CD8-positive, alpha-beta memory T cell (primary cell): ENCODE measurements at places on chromosomes 13 and 19.

GRCh38 chr19:47445937-47446402 lies 25.7 kb downstream of the SLC8A2 start:
- peak; percentile 71 for DNase-seq

DNA sequence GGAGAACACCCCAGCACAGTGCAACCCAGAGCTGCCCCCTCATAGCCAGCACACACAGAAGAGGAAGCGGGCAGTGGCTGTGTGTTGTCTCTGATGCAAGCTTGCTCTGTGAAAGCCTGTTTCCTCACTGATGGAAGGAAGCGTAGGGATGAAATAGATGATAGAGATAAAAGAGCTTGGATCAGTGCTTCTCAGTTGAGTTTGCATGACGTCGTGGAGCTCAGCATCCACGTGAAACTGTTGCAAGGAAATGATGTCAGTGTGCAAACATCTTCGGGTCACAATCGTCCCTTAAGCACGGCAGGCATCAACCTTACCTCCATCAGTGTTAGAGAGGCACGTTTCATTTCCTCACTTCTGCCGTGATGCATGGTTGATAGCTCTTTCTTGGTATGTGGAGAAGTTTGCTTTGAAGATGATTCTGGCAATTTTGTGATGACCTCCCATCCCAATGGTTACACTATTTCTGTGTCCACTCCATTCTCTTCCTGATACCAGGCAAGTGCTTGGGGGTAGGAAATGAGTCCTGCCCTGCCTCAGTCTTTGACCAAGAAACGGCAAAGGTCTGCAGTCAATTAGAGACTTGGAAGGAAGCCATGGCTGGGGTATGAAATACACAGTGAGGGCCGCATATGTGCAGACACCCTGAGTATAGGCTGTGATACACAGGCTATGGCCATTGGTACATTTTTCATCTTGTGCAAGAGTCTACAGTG lies 183.0 kb downstream of the ZNF536 start:
- DNase-seq: no peak

GRCh38 chr19:46487802-46488445 lies 7.7 kb downstream of the PNMA8B start:
- peak; percentile 61 for DNase-seq

GRCh38 chr13:65892859-65893258 lies 1337.3 kb downstream of the PCDH9 start:
- DNase-seq: no peak

GRCh38 chr19:18762125-18763023 lies 28.7 kb downstream of the COMP start:
- no peak for DNase-seq

DNA sequence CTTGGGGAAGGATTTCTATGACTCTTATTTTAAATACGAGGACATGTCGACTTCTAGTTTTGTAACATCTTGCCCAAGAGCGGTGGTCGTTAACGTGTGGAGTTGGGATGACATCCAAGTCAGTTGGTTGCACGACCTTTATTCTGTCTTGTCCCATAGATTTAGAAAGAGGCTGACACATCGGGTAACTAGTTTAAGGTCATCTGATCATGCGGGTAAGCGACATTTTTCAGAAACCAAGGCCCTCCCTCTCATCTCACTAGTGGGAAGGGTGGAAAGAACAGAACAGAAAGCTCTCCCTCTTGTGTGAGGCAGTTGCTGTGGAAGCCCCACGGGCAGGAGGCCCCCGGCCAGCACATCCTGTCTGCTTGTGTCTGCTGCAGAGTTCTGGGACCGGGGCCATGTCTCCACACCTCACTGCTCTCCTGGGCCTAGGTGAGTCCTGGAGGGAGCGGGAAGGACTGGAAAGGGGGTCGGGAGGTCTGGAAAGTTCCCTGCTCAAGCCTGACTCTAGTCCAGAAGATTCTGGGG lies at the start of gene LAIR2:
TSS of gene LAIR2 (plus strand) at position 314 of the 531 bp plus-strand sequence. CDS start at position 402, 88 bp downstream.
- no peak for DNase-seq

DNA sequence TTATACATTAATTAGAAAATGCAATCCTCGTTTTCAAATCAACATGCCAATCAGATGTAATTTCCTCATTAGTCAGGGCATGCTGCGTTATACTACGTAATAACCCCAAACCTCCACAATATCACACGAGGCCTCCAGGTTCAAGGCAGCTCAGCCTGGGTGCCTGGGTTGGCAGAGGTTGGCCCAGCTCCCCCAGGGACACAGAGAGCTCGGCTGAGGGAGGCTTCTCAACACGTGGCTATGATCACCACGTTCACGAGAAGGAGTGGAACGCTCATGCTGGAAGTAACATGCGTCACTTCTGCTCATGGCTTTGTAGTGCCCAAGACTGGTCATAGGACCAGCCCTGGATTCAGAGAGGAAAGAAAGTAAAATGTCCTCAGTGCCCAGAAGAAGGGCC lies 144.9 kb upstream of the SOX1 start:
- DNase-seq: no peak

DNA sequence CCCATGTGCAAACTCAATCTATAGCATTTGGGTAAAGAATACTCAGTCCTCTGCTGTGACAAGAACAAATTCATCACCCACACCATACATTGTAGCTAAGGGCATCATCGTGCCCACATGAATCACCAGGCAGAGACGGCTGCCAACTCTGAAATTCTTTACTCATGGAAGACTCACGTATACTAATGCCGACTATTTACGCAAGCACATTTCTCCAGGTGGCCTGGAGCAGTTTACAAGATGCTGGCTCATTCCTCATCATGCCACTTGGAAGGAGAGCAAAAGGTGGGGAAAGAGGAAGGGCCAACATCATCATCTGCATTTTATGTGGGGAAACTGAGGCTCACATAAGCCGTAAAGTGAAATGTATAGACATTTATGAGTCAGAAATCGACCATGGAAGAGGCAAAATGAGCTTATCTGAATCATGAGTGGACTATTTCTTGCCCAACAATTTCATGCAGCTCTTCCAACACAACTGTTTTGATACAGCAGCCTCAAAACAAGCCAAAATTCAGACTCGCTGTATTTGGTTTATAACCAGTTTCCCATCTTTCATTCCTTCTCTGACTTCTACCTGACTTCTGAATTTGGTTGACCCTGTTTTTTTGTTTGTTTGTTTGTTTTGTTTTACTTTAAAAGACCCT lies 213.9 kb upstream of the SERP2 start:
- no peak for DNase-seq

GRCh38 chr13:65011378-65011777 lies 2218.8 kb downstream of the PCDH9 start:
- DNase-seq: no peak

DNA sequence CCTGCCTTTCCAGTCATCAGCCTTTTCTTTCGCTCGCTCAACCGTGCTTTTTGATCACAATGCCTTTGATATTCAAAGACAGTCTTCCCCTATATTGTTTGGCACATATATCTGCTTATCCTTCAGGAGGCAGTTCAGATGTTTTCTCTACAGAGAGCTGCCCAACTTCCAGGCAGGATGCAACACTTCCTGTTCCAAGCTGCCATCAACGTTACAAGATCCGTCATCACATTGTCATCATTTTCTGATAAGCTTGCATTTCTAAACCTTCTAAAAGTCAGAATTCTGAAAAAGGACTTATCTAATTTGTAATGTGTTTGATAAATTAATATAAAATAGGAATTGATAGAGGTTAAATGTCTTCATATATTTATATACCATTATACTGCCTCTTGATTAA lies 574.2 kb downstream of the TBC1D4 start:
- no peak for DNase-seq

DNA sequence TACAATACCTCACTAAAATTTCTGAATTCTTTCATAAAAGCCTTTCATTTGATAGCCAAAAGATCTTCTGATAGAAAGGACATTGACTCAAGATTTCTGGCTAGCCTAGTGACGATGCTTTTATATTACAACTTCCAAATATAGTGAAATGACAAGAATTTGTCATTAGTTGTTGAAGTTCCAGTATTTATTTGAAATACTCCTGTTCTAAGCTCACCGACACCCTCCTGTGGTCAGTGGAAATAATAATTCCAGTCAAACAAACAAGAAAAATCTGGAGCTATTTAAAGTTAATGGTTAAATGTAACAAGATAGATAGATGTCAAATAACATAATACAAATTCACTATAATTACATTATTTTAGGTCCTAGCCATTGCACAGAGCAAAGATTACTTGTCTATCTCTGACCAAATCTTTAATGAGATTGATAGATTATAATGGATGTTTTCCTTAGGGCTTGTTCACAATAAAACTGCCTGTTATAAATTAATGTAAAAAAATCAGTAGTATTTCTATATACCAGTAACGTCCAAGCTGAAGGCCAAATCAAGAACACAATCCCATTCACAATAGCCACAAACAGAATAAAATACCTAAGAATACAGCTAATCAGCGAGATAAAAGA lies 195.5 kb downstream of the RGCC start:
- DNase-seq: peak; percentile 22

- no peak for DNase-seq
Observed at GRCh38 chr19:33241091-33241529, 15.5 kb upstream of the SLC7A10 start.

- no peak for DNase-seq
Observed at GRCh38 chr13:66855131-66855530, 375.0 kb downstream of the PCDH9 start.

DNA sequence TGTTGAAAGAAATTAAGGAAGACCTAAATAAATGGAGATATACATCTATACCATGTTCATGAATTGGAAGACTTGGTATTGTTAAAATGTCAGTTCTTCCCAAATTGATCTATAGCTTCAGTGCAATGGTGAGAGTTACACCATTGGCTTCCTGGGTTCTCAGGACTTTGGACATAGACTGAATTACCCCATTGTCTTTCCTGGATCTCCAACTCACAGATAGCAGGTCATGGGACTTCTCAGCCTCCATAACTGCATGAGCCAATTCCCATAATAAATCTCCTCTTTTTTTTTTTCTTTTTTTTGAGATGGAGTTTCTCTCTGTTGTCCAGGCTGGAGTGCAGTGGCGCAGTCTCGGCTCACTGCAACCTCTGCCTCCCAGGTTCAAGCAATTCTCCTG lies 38.7 kb downstream of the CCNE1 start:
- no peak for DNase-seq

DNA sequence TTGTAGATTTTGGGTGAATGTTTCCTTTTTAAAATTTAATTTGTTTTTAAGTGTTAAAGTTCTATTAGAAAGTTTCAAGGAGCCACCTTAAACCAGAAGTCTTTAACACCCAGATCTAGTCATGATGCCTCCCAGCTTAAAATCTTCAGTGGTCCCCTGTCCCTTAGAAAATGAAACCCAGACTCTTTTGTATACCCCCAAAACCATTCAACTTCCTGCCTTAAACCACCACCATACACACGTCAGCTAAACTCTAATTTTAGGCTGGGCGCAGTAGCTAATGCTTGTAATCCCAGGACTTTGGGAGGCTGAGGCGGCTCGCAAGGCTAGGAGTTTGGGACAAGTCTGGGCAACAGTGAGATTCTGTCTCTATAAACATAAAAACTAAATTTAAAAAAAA lies 37.9 kb downstream of the N4BP2L1 start:
- DNase-seq: peak; percentile 41

DNA sequence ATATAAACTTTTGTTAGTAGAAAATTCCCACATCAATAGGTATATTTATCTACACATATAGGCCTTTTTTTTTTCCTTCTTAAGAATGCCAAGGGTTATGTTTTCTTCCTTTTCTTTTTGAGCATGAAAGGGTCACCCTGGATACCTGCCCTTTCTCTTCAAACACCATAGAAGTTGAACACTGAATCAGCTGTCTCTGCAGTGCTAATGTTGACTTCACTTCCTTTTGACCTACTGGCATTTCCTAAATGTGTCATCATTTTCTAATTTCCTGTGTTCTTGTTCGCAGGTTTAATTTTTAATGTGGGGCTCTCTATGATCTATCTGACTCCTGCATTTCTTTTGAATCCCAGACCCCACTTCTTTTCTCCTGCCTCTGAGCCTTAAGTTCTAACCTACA lies 532.0 kb downstream of the GPC6 start:
- no peak for DNase-seq

DNA sequence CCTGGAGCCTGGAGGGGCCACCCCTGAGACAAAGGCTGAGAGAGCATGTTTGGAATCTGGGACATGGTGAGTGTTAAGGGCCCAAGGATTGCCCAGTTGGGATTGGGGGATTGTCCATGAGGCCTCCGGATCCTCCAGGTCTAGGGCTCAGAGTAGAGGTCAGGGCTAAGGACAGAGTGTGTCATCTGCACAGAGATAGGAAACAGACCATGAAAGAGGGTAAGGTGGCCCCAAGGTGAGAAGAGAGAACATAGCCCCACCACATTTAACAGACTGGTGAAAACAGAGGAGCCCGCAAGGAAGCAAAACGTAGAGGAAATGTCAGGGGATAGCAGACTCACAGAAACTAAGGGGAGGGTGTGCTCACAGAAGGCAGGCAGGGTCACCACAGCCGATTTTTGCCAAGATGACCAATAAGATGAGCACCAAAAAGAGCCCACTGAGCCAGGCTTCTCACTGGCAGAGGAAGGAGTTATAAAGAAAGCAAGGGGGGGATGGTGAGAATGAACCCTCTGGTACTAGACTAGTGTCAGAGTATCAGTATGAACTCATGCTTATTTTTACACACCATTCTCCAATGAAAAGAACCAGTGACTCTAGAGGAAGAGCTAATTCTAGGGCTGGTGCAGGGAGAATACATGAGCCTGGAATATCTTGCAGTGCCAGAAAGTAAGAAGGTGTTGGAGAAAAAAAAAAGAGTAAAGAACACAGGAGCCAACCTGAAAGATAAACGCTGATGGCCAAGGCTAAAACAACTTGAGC lies 17.5 kb downstream of the DYRK1B start:
- DNase-seq: no peak

DNA sequence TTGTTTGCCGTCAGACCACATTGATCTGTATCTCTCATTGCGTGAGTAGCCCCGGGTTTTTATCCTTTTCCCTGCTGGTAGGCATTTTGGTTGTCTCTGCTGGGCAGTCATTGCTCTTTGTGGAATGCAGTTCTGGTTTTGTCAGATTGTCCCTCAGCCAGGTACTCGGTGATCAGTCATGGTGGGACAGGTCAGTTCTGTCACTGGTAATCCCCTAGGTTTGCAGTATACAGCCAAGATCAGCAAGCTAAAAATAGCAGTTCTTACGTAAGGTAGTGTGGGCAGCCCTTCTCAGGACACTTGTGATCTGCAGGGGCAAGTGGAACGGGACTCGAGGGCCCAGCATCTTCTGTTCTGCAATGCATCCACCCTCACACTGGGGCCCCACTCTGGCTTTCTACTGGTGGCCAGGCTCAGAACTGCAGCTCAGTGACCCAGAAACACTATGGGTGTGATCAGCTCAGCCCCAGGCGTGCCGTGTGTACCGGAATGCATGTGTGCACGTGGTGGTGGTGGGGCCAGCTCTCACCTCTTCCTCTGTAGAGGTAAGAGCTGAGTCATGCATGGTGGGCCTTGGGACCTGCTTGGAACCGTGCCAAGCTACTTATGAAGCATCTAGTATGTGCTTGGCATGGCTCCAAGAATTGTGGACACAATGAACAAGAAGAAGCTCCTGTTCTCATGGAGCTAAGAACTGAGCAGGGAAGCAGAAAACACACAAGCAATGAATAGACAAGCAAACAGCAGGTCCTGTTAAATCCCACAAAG lies 6.3 kb downstream of the PLEKHF1 start:
- peak; percentile 73 for DNase-seq

DNA sequence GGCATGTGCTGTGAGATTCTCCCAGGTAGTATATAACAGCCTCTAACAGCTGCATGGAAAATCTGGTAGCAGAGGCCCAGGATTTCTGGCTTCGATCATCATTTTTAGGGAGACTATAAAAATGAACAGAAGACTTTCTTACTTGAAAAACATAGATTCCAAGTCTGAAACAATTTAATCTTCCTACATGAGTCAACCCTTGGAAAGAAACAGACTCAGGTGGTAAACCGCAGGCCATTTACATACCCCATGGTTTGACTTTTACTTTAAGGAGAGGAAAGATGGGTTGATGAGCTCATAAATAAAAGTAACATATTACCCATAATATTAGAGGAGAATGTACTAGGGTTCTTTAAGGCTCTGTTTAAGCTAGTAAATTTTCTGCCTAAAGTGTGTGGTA lies 121.6 kb downstream of the CYSLTR2 start:
- DNase-seq: no peak
